ENCODE measurements at places on chromosomes 6 and 20.

DNA sequence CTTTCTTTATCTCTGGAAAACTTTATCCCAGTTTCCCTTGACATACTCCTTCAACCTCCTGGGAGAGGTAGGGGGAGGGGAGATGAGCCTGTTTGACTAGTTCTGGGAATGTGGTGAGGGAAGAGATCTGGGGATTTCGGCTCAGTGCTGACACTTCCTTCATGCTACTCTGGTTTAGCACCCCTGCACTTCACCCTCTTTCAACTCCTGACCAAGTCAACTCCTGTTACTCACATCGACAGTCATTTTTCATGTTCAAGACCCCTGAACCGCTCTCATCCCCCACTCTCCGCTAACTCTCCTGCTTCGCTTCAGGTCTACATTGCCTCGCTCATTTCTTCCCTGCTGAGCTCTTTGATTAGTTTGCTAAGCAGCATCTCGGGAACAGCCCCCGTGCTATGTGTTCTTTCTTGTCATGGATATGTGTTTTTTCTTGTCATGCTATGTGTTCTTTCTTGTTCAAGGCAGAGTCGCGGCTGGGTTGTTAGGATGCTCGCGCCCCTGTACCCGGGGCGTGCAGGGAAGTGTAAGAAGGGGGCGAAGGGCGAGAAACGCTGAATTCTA lies 16.6 kb upstream of the TRIM27 start:
- peak; percentile 37 for DNase-seq

GRCh38 chr6:28380381-28380780 lies 19.2 kb downstream of the ZSCAN12 start:
- no peak for DNase-seq

DNA sequence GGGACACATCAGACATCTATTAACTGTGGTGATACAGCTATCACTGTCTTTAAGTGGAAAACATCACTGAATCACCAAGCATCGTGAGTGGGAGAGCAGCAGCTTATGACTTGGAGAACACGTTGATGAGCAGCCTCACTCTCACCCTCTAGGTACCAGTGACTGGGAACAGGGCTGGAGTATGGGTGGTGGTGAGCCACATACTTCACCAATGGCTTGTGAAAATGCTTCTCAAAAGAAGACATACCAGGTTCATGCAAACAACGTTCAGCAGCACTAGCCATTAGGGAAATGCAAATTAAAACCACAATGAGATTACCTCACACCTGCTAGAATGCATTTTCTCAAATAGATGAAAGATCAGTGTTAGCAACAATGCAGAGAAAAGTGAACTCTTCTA lies 25.3 kb downstream of the SNX5 start:
- DNase-seq = no peak

DNA sequence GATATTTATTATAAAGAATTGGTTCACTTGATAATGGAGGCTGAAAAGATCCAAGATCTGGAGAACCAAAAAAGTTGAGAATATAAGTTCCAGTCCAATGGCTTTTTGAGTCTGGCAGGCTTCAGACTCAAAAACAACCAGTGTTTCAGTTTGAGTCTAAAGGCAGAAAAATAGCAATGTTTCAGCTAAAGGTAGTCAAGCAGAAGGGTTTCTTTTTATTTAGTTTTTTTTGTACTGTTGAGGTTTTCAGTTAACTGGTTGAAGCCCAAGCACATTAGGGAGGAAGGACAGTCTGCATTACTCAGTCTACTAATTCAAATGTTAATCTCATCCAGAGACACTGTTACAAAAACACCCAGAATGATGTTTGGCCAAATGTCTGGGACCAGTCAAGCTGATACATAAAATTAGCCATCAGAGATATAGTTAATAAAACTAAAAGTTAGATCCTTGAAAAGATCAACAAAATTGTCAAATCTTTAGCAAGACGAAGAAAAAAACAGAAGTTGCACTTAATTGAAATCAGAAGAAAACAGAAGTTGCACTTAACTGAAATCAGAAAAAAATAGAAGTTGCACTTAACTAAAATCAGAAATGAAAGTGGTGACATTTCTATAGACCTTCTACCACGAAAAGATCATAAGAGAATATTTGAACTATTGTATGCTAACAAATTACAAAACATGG lies 980.3 kb upstream of the FLRT3 start:
- peak; percentile 69 for DNase-seq

DNA sequence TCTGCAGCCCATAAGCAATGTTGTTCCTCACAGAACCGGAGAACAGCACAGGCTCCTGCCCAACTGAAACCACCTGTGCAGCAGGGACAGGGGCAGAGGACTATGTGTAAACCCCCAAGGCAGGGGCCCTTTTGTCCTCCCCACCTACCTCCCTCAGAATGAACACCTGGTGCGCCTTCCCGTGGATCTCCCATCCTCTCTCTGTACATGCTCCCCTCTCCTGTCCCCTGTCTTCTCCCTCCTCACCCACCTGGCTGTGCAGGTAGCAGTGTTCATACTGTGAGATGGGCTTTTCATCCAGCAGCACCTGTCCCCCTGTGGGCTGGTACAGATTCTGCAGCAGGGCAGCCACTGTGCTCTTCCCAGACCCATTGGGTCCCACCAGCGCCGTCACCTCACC lies 8.5 kb downstream of the TAP2 start:
- no peak for DNase-seq

DNA sequence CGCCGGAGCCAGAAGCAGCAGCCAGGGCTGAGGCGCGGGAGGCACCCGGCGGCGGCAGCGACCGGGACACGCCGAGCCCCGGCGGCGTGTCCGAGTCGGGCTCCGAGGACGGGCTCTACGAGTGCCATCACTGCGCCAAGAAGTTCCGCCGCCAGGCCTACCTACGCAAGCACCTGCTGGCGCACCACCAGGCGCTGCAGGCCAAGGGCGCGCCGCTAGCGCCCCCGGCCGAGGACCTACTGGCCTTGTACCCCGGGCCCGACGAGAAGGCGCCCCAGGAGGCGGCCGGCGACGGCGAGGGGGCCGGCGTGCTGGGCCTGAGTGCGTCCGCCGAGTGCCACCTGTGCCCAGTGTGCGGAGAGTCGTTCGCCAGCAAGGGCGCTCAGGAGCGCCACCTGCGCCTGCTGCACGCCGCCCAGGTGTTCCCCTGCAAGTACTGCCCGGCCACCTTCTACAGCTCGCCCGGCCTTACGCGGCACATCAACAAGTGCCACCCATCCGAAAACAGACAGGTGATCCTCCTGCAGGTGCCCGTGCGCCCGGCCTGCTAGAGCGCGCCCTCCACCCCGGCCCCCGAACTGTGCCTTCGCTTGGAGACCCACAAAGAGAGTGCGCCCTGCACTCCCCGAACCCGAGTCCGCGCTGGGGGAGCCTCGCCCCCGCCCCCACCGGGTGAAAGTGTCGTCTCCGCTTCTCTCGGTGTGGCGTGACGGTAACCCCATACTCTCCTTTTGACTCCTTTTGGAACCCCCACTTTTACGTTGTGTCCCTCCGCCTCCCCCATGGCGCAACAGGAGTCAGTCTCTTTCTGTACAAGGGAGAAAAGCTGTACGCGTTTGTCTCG lies 1.6 kb downstream of the INSM1 start:
- DNase-seq = no peak

DNA sequence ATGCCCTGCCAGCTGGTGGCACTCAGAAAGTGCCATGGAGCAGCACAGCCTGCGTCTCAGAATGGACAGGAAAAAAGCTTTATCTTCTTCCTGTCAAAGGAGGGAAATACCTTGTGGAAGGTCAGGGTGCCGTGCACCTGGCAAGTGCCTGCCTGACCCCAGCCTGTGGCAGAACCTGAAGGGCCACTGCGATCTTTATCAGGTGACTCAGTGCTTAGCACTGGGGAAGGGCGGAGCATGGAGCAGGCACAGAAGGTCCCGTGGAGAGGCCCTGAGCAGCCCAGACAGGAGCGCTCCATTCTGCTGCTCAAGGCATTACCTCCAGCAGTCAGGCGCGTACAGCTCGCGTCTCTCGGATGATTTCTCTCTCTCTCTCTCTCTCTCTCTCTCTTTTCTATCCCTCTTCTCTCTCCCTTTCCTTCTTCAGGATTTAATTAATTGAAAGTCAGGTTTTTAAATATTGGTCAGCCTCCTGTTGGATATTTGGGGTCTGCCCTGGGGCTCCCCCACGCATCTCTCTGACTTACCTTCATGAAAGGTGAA lies 31.7 kb downstream of the FOXC1 start:
- no peak for DNase-seq

- no peak for DNase-seq
Observed at GRCh38 chr6:135182071-135183001, 1.2 kb downstream of the MYB start.

DNA sequence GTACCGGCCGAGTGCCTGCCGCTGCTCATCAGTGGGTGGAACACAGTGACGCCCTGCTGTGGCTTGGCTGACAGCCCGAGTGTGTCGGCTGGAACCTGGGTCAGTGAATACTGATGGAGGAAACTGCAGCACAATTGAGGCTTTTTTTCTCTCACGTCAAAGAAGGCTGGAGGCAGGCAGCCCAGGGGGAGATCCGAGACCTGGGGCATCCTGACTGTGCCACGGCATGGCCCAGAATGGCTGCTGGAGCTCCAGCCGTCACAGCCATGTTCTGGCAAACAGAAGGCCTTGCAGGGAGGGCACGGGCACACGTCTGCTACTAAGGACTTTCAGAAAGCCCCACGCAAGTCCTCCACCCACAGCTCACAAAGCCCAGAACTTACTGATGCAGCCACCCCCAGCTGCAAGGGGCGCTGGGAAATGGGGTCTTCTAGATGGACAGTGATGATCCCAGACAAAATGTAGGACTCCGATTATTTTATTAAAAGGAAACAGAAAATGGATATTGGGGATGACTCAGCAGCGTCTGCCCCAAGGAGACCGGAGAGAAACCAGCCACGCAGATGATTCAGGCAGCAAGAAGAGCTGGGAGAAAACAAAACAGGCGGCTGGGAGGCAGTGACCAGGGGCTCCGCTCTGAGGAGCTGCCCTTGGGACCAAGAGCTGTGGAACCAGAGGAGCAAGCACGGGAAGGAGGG lies 140.0 kb downstream of the TAF4 start:
- DNase-seq = no peak

DNA sequence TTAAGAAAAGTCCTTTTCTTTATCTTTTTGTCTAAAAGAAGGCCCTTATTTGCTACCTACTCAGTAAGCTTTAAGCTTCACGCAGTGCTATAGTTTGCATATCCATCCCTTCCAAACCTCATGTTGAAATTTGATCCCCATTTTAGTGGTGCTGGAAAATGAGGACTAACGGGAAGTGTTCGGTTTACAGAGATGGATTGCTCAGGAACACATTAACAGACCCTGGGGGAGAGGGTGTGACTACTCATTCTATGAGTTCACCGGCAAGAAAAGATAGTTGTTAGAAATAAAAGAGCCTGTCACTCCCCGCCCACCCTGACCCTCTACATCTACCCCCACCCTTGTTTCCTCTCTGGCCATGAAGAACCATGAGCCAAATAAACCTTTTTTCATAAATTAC lies 546.2 kb downstream of the MEI4 start:
- no peak for DNase-seq

DNA sequence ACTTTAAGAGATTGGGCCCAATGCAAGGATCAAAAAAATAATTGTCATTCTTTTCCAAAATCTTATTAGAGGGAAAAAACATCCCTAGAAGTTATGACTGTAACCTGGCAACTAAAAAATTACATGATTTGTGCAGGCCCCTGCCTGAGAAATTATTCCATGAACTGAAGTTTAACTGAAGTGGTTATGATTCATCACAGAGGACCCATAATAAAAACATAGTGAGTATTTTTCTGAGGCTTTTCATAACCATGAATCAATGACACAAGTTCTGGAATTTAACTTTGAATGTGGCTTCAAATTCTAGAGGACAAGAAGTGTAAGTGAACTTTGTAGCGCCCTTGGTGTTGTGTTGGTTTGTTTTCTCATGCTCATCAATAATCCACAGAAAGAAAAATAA lies 31.1 kb upstream of the CARMIL1 start:
- no peak for DNase-seq

- no peak for DNase-seq
Observed at GRCh38 chr6:146912730-146913685, 291.2 kb upstream of the STXBP5 start.

DNA sequence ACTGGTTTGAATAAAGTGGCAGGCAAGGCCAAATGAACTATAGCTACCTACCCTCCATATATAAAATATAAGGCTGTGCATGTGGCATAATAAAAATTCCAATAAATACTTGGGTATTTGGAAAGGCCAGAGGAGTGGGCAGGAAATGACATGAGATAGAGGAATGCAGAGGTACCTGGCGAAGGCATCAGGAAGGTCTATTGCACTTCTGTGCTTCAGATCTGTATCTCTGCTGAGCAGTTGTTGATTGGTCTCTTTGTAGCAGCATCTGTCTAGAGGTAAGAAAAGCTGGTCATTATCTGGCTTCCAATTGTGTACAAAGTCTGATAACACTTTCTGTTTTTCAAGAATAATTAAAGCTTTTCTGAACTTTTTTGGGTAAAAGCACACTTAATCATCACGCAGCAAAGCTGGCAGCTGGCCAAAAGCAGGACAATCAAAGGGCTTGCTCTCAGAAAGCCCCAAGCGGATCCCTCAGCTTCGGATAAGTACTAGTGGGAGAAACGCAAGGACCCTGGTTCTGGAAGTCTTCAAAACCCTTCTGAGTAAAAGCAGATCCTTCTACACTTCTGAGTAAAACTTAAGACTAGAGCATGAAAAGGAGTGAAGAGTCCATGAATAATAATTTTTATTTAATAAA lies 120.1 kb upstream of the TCF21 start:
- DNase-seq = no peak

DNA sequence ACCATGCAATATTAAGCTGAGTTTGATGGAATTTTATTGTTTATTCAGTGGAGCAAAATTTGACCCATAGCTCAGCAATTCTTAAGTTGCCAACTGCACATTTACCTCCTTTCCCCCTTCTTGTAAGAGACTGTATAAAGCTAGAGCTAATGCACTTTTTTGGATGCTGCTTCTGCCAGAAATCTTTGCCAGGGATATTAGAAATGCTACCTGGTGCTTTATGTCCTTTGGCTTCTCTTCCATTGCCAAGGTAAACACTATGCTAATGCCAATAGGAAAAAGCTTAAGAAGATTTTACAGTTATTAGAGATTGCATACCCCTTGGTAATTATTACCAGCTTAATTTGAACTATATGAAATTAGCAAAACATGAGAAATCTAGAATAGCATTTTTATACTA lies 79.0 kb upstream of the OGFRL1 start:
- DNase-seq = no peak

GRCh38 chr6:150741633-150742200 lies 123.8 kb upstream of the MTHFD1L start:
- no peak for DNase-seq

GRCh38 chr6:166578536-166579236 lies 7.8 kb downstream of the RAMACL start:
- no peak for DNase-seq

DNA sequence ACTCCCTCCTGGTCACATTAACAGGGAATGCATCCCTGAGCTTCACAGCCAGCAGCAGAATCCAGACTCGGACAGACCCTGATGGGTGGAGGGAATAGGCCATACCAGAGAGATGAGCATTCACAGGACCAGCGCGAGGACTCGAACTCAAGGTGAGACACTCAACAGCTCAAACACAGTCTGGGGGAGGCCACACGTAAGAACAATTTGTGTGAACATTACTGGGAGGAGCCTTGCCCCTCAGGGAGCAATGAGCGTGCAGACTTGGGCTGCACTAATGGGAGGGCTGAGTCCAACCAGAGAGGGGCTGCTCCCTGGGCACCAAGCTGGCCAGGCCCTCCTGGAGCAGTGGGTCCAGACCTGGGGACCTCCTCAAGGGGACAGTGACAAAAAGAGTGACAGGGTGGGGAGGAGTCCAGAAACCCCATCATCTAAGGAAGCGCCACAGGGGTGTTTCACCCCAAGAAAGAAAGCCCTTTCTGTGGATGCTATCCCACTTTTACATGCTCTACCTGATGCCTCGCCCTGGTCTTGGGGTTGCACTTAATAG lies 118.4 kb downstream of the MRPL14 start:
- DNase-seq = no peak

GRCh38 chr6:137677709-137678108 lies 183.5 kb upstream of the OLIG3 start:
- no peak for DNase-seq
